Mononuclear cell (primary cell): ENCODE measurements at places on chromosomes 16 and 17. TPM values are rescaled to one million over a fixed set of nuclear protein-coding genes. Genes with fewer than 3 reads are reported as not detected.

The CHD9NB gene
- total RNA-seq = not detected

The BAIAP3 gene
- 2.3 TPM for total RNA-seq

The SLC16A11 gene
- total RNA-seq = 0.63 TPM

The CCDC78 gene
- 1.0 TPM for total RNA-seq

The DBF4B gene
- total RNA-seq = 1.3 TPM

The RASL10B gene
- total RNA-seq = 0.10 TPM

The ABCC11 gene
- total RNA-seq = 0.52 TPM
